Osteoblast (primary cell): ENCODE measurements at places on chromosomes 1 and 21. TPM values are rescaled to one million over a fixed set of nuclear protein-coding genes. Genes with fewer than 3 reads are reported as not detected.

DNA sequence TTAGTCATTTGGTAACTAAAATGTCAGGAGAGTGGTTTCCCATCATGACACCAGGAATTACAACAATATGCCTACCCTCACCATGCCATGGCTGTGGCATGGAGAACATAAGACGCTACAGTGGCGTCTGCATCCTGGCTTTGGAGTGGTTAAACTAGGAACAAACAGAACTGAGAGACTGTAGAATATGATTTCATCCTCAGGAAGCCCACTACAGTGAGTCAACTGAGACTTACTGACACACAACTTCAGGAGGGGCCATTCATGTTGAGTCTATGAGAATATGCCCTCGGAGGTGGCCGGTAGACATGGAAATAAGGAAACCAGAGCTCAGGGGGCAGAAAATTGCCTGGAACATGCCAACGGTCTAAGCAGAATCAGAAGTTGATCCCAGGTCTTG, 5.9 kb upstream of the BACE2 start:
- no peak for DNase-seq

DNA sequence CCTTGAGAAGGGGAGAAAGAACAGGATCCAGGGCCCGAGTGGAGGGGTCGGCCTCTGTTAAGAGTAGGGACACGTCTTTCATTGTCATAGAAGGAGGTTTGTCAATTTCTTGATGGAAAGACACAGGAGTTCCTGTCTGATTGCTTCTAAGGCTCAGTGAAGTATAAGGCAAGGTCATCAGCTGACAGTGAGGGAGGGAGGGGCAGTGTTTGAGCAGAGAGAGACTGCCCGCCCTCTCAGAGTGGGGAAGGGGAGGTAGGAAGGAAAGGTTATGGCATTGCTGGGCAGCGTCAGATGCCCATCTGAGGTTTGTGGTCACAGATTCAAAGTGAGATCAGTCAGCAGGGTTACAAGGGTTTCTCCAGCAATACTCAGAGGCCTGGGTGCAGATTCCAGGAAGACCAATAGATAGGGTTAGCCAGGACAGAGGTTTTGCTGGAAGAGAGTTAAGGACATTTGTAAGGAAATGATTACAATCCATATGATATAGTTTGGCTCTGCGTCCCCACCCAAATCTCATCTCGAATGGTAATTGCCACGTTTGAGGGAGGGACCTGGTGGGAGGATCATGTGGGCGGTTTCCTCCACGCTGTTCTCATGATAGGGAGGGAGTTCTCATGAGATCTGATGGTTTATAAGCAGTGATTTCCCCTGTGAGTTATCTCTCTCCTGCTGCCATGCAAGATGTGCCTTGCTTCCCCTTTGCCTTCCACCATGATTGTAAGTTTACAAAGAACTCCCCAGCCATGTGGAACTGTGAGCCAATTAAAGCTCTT, 127.2 kb upstream of the GJB5 start:
- DNase-seq, result no peak

DNA sequence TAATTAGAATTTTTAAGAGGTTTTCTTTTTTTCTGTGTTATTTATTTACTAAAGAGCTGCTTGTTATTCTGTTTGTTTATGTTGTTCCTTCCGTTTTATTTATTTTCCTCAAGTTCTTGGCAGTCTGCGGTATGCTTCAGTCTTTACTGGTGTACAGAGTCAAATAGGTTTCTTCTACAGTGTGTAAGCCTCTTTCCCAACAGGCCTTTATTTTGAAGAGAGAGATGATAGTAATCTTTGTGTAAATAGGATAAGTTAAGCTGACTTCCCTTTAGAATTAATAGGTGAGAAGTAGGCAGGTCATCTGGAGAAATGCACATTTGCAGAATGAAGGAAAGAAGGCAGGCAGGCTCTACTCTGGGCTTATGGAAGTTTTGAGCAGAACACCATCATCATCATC, 23.8 kb downstream of the MAST2 start:
- no peak for DNase-seq

GRCh38 chr1:9278585-9279153, 14.0 kb upstream of the SPSB1 start:
- peak; percentile 75 for DNase-seq

DNA sequence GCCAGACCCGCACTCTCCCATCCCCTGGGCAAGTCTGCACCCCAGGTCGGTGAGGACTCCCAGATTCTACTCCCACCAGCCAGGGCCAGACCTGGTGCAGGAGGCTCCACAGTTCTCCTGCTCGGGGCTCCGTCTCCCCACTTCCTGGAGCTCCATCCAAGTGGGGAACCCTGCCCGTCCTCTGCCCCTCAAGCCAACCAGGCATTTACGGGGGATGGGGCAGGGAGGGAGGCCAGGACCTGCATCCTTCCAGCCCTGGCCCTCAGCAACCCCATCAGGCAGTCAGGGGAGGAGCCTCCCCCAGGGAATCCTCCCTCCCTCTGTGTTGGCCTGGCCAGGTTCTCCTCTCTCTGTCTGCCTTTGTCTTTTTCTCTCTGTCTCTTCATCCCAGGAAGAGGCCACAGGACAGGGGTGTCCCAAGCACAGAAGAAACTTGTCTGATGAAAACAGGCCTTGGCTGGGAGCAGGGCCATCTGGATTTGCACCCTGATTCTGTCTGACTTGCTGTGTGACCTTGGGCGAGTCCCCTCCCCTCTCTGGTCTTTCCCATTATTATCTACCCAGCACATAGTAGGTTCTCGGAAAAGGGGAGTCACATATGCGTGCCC, 18.5 kb upstream of the EPHA2 start:
- DNase-seq, result peak; percentile 70

DNA sequence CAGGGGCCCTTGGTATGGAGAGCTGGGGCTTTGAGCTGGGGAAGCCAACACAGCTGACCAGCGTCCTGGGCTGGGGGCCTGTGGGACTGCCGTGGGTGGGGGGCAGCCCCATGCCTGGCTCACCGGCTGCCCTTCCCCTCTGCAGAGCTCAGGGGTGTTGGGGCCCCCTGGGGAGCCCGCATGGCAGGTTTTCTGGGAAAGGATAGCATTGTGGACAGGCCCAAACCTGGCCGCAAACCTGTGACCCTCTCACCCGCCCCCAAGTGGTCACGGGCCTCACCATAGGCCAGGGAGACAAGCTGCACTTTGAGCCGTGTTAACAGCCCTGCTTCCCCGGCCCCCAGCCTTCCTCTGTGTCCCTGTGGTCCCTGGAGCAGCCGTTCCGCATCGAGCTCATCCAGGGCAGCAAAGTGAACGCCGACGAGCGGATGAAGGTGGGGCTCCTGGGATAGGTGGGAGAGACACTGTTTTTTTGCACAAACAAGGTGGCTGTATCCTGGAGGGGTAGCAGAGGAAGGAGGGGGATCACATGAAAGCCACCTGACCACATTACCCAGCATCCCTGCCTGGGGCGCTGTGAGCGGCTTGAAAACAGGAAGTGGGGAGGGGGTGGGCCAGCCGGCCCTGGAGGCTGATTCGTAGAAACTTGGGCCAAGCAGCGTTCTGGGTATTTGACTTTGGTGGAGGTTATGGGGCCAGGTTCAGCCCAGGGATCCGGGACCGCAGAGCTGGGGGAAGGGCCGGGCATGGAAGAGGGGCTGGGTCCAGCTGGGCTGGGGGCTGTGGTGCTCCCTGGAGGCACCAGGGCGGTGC, 65.9 kb downstream of the PIK3CD start:
- peak; percentile 69 for DNase-seq

DNA sequence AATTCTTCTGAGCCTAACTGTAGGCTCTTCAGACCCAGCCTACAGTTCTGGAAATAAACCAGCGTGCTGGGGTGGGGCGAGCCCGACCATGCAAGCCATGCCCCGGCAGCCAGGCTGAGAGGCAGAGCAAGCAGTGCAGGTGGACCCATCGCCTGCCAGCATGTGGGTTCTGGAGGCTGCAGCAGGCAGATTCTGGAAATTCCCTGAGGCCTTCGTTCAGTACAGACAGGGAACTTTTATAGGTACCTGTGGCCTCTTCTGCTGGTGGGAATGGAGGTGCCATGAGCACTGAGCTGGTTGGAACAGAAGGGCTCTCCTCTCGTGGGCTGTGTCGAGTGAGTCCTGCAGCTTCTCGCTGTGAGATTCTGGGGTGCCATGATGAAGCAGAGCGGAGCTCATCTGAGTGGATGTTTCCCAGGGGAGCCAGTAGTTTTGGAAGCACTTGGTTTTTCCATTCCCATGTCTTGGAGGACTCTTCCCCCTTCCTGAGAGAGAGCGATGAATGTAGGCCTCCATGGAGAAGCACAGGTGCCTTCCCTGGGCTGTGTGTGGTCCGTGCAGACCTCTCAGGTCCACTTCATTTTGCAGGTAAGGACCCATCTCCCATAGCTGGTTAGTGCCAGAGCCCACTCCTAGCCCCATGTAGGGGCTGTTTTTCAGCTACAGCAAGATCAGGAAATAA, 94.1 kb downstream of the PCBP3 start:
- DNase-seq, result no peak

- DNase-seq, result no peak
Measured at GRCh38 chr21:41367945-41368734, 6.3 kb downstream of the MX2 start.

GRCh38 chr1:176541663-176542062, 78.7 kb downstream of the PAPPA2 start:
- no peak for DNase-seq

- no peak for DNase-seq
Measured at GRCh38 chr1:119962296-119962968, 66.1 kb upstream of the ADAM30 start.

GRCh38 chr1:183827801-183828200, 22.9 kb downstream of the RGL1 start:
- no peak for DNase-seq

DNA sequence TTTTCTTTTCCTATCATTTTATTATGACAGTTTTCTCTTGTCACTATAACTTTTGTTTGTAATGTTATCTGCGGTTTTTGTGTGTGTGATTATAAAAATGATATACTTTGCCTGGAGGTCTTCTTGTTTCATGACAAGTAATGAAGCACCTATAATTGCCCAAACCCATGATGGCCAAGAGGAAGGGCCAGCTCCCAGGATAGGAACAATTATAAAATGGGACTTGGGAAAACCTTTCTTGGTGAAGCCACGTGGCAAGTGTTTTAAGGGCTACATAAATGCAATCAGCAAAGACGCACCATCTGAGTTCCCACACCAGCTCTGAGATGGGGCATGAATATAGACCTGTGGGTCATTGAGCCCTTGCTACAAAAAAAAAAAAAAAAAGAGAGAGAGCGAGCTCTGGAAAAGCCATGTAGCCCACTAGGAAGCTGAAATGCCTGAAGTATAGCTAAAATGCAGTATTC, 462.6 kb upstream of the RUNX1 start:
- peak; percentile 83 for DNase-seq

- DNase-seq, result no peak
Measured at GRCh38 chr1:67459068-67459467, 28.9 kb upstream of the SERBP1 start.

GRCh38 chr1:115753830-115754229, 14.7 kb downstream of the CASQ2 start:
- no peak for DNase-seq

DNA sequence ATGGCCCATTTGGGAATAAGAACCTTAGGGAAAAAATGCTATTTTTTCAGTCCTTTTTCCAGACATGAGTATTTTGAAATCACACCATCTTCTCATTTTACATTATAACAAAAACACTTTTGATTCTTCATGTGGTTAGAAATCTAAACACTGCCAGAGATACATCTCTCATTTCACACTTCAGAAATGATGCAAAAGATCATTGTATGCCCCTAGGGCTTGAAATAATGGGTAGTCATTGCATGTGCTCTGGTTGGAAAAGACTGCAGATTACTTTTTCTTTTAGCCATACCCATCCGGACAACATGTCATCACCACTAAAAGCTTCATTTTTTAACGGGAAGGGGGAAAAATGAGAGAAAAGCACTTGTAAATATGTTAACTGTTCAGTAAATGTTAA, 1152.2 kb upstream of the ADGRL4 start:
- DNase-seq, result no peak

DNA sequence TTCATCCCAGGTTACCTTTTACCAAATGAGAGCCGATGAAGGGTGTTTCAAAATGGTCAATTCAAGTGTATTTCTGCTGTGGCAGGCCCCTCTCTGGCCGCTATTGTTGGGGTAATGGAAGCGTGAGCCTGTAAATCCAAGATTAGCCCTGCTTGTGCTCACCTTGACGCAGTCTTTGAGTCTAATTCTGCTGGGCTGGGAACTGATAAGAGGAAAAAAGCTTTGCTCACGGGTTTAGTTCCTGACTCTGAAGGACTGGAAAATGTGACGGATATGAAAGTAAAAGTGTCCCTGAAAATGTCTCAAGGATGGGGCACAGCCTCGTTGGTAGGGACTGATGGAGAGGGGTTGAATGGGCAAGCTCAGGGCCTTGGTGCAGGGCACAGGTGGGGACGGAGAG, 125.9 kb upstream of the GALNT2 start:
- DNase-seq, result no peak

MR1 gene
- total RNA-seq, result 29.3 and 33.0 TPM in 2 replicates

FAM229A gene
- 1.8 and 2.5 TPM in 2 replicates for total RNA-seq

ADPRS gene
- 20.6 and 24.2 TPM in 2 replicates for total RNA-seq

CA6 gene
- not detected in 2 replicates for total RNA-seq

BEND5 gene
- total RNA-seq, result 0.72 and 1.2 TPM in 2 replicates

NPL gene
- 1.5 and 2.5 TPM in 2 replicates for total RNA-seq

FAM43B gene
- total RNA-seq, result under 0.01 TPM in 1 of 2 replicates, not detected in the other

ZNF678 gene
- total RNA-seq, result 3.6 and 6.2 TPM in 2 replicates
